ENCODE measurements at places on chromosomes 13 and 19. TPM values are rescaled to one million over a fixed set of nuclear protein-coding genes. Genes with fewer than 3 reads are reported as not detected.

GRCh38 chr19:6055013-6055795 lies 55.1 kb downstream of the RFX2 start:
- peak; percentile 13 for DNase-seq

The ZNF146 gene
- total RNA-seq, result 46.2 TPM

- DNase-seq, result peak; percentile 73
Observed at GRCh38 chr19:12757544-12758274, 6.1 kb downstream of the BEST2 start.

The KLK14 gene
- total RNA-seq, result not detected

GRCh38 chr19:3665681-3666544 lies 34.4 kb downstream of the PIP5K1C start:
- DNase-seq, result peak; percentile 72

DNA sequence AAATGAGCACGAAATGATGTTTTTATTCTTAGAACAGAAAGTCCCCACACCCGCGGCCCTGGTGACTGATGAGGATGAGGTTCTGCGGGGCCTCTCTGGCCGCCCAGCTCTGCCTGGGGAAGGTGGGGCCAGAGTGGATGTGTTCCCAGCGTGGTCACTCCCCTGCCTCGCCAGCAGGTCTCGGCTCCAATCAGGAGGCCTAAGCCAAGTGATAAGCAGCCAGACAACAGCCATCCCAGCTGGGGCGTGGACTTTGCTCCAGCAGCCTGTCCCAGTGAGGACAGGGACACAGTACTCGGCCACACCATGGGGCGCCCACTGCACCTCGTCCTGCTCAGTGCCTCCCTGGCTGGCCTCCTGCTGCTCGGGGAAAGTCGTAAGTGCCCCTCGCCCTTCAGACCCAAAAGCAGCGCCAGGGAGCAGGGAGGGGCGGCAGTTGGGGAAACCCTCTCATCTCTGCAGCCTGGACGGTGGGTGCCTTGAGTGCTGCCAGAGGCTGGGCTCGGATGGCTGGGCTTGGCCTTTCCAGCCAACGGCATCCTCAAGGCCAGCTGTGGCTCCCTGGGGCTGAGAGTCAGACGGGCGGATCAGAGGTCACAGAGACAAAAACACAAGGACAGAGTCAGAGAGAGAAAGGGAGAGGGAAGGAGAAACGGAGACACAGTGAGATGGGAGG lies at the start of gene F10:
F10 (plus strand) TSS at position 250 of the 676 bp plus-strand sequence; CDS start at position 307, 57 bp downstream.
- DNase-seq, result peak; percentile 80

DNA sequence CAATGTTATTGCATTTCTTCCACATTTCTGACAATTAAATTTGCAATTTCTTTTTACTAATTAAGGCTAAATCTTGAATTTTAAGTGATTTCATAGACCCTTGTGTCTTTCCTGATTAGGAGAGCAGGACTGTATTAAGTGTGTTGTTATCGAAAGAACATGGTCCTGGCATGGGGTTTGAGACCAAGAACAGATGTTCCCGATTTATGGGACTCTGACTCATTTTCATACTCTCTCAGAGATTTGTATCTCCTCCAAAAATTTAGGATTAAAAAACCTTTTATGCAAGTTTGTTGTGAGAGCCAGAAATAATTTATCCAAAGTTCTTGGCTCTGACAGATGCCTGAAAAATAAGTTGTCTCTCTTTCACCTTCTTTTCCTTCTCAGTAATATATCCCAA lies 589.3 kb upstream of the ARGLU1 start:
- DNase-seq, result no peak

GRCh38 chr19:664913-665443 lies 2.0 kb upstream of the RNF126 start:
- DNase-seq, result peak; percentile 85

The NLRP7 gene
- not detected for total RNA-seq

GRCh38 chr13:113936166-113936965 lies 37.5 kb downstream of the C13orf46 start:
- DNase-seq, result no peak

- DNase-seq, result no peak
Observed at GRCh38 chr13:79803989-79804388, 323.0 kb downstream of the NDFIP2 start.

DNA sequence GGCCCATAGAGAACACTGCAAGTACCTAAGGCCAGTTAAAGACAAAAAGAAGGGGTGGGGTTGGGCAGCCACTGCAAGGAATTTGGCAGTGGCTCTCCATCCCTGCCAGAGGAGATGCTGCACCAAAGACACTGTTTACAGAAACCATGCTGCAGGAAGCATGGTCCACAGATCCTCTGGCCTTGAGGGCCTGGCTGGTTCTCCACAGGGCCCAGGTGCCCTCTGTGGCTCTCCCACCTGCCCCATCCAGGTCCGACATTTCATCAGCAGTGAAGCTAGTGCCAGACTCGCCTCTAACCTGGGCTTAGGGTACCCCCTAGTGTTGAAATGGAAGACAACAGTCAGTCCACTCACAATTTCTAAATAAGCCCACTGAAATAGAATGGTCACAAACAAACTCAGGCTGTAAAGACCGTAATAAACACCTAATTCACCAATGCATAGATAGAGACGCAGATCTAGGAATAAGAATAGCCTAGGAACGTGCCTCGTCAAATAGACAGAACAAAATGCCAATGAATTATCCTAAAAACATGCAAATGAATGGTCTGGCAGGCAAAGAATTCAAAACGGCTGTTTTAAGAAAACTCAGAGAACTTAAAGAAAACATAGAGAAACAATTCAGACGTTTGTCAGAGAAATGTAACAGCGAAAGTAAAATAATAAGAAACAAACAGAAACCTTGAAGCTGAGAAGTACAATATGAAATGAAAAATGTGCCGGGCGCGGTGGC lies 23.3 kb downstream of the LYPD4 start:
- DNase-seq, result no peak

DNA sequence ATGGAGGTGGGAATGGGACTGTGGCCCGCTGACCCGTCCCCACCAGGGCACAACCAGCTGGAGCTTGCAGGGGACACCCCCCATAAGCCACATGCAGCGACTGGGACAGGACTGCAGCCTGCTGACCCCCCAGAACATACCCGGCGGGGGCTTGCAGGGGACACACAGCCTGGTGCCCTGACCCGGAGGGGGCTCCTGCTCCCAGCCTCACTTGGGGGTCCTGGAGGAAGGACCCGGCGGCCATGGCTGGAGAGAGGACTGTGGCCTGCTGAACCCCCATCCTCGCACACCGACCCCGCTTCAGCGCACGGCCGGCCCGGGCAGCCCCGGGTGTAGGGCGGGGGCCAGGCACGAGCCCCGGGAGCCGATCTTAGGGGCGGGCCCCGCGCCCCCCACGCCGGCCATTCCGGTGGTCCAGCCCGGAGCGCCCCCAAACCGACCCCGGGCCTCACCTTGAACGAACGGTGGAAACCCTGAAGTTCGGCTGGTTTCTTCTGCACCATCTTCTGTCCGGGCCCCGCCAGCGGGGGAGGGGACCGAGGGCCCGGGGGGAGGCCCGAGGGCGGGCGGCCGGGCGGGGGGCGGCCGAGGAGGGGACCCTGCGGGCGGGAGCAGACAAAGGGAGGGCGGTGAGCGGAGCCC lies 574 bp downstream of the MKNK2 start:
- DNase-seq, result no peak

- DNase-seq, result no peak
Observed at GRCh38 chr13:91240341-91240740, 107.1 kb upstream of the MIR17HG start.

- no peak for DNase-seq
Observed at GRCh38 chr19:2735374-2735773, 4.4 kb downstream of the SLC39A3 start.

GRCh38 chr19:45119582-45119981 lies 26.6 kb downstream of the PPP1R37 start:
- DNase-seq, result no peak

The PGLYRP2 gene
- total RNA-seq, result not detected

The ZNF526 gene
- 2.6 TPM for total RNA-seq

The NCAN gene
- not detected for total RNA-seq

GRCh38 chr13:109785892-109786450 lies 412 bp downstream of the IRS2 start:
- DNase-seq, result no peak

- DNase-seq, result no peak
Observed at GRCh38 chr19:34480971-34481841, at the start of gene WTIP. WTIP (plus strand) TSS chr19:34481758; CDS start chr19:34481975, 217 bp downstream.

The WDR87 gene
- not detected for total RNA-seq

The RNF225 gene
- total RNA-seq, result not detected

The ZNF562 gene
- 16.0 TPM for total RNA-seq

- DNase-seq, result peak; percentile 89
Observed at GRCh38 chr19:1040476-1041271, 767 bp downstream of the ABCA7 start.

- DNase-seq, result no peak
Observed at GRCh38 chr19:49549045-49549444, 21.2 kb downstream of the RCN3 start.

DNA sequence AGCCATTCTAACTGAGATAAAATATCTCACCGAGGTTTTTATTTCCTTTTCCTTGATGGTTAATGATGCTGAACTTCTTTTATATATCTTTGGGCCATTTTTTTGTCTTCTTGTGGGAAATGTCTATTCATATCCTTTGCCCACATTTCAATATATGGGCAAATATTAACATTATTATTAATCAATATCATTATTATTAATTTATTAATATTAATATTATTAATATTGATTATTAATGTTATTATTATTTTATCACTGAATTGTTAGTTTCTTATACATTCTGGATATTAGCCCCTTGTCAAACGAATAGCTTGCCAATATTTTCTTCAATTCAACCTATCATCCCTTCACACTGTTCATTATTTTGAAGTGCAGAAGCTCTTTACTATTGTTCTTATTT lies 2203.6 kb downstream of the PCDH9 start:
- DNase-seq, result no peak

GRCh38 chr13:25067064-25067463 lies 28.9 kb upstream of the PABPC3 start:
- DNase-seq, result no peak

DNA sequence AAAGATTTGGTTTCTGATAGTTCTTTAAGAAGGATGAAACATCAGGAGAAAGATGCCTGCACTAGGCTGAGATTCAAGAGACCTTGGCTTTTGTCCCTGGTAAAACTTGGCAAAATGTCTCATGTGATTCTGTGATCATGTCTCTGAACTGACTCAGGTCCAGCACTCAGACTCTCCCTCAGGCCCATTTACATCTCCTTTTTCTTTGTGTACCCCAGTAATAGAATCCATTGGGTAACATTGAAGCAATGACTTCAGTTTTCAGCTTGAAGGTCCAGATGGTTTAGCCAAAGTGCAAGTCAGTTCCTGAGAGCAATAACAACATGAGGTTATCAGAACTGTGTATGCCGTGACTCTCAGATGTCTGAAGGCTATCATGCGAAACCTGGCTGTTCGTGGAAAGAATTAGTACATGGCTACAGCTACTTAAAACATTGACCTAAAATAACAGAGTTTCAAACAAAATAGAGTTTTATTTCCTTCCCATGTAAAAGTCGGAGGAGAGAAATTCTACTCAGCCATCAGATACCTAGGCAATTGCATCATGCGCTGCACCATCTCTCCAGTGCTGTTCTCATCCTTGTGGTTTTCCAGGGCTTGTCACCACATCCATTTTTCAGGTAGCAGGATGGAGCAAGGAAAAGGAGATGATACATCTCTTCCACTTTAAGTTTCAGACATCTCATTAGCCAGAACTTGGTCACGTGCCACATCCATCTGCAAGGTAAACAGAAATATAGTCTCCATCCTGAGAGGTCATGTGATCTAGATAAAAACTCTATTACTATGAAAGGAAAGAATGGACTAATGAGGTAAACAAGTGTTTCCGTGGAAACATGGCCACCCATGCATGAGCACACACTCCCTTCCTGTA lies 117.3 kb downstream of the POSTN start:
- DNase-seq, result no peak

DNA sequence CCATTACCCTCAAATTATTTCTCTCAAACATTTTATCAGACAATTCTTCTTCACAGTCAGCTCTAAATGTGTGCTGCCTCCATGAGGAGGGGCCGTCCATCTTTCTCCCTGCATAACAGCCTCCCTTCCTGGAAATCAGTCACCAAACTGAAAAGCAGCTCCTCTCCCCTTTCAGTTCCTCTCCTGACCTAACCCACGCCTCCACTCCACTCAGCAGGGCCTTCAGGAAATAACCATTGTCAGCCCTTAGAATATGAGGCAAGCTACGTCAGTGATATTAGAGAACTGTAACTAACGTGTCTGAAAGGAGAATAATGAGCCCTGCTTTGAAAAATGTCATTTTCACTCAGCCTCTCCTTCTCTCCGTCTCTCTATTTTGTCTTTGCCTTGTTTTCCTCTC lies 116.2 kb downstream of the OLFM4 start:
- no peak for DNase-seq

- no peak for DNase-seq
Observed at GRCh38 chr19:14119644-14120496, 2.3 kb upstream of the PRKACA start.

DNA sequence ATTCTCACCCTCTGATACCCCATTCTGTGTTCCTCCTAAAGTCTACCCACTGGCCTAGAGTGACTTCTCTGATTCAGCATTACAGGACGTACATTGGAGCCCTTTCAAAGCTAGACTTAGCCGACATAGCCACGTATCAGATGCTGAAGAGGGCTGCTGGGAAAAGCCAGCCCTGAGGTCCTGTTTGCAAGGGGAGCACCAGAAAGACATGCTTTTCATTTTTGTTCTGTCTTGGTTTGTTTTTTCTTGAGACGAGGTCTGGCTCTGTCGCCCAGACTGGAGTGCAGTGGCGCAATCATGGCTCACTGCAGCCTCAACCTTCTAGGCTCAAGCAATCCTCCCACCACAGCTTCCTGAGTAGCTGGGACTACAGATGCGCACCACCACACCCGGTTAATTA lies 6.3 kb upstream of the ZSWIM4 start:
- peak; percentile 66 for DNase-seq

The COLGALT1 gene
- total RNA-seq, result 28.3 TPM

DNA sequence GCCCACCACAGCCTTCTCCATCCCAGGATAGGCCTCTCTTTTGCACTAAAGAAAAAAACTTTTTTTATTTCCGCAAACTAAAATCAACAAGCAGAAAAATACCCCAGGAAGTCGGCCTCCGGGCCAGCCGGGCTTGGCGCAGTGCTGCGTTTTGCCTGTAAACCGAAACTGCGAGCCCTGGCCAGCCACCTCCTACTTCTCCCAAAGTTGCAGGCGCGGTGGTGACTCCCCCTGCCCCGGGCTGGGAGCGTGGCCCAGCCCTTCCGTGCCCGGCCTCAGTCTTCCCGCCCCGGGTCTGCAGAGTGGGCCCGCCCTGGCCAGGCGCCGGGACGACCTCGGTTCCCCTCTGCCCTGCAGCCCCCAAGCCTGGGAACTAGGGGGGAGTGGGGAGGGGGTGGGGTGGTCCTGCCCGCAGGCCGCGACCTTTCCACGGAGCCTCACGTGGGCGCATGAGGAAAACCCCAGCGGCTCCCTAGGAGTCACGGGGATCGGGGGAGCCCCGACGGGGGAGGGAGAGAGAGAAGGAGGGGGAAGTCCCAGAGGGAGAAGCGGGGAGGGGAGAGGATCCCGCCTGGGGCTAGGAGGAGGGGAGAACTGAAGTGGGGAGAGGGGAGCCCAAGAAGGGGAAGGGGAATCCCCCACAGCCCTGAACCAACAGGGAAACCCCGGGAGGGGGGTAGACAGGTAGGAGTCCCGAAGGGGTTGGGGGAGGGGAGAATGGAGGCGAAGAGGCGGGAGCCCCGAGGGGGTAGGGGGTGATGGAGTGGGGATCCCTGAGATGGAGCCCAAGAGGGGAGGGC lies 3.0 kb downstream of the GADD45B start:
- DNase-seq, result peak; percentile 92

The ZNF723 gene
- total RNA-seq, result not detected

The CCL25 gene
- not detected for total RNA-seq

The ZNF582 gene
- 3.9 TPM for total RNA-seq

- DNase-seq, result no peak
Observed at GRCh38 chr13:74274916-74275315, 140.7 kb upstream of the KLF12 start.

The ZNF69 gene
- 4.2 TPM for total RNA-seq

The SYCN gene
- total RNA-seq, result not detected
